Spleen (tissue), 13 donors: ENCODE measurements at places on chromosomes 5 and 9.

DNA sequence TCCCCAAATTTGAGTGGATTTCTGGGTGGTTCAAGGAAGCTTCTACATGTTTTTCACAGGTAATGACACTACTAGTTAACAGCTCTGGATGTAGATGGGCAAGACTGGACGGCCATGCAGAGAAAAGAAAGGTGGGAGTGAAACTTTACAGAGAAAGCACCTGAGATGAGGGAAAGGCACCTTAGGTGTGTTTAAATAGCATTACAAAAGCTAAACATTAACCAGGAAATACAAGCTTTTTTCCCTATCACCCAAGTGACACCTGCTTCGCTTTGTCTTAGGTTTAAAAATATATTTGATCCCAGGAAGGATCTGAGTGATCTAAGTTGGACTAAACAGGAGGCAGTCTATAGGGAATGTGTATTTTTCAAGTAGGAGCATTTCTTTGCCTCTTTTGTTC lies 8.3 kb downstream of the C9orf152 start:
- H3K36me3 ChIP-seq, result no peaks in the 10 kb centered on the region
- no peak for DNase-seq
- H3K4me1 ChIP-seq, result no peaks in the 10 kb centered on the region
- H3K27ac ChIP-seq, result no peak overlapping the region

GRCh38 chr9:93091056-93091452 lies 5.0 kb upstream of the CARD19 start:
- no peak overlapping the region for H3K4me3 ChIP-seq
- H3K27ac ChIP-seq, result no peak overlapping the region
- no peaks in the 10 kb centered on the region for H3K27me3 ChIP-seq
- DNase-seq, result peak; percentile 23
- peaks cover 17% of the 10 kb centered on the region for H3K36me3 ChIP-seq

DNA sequence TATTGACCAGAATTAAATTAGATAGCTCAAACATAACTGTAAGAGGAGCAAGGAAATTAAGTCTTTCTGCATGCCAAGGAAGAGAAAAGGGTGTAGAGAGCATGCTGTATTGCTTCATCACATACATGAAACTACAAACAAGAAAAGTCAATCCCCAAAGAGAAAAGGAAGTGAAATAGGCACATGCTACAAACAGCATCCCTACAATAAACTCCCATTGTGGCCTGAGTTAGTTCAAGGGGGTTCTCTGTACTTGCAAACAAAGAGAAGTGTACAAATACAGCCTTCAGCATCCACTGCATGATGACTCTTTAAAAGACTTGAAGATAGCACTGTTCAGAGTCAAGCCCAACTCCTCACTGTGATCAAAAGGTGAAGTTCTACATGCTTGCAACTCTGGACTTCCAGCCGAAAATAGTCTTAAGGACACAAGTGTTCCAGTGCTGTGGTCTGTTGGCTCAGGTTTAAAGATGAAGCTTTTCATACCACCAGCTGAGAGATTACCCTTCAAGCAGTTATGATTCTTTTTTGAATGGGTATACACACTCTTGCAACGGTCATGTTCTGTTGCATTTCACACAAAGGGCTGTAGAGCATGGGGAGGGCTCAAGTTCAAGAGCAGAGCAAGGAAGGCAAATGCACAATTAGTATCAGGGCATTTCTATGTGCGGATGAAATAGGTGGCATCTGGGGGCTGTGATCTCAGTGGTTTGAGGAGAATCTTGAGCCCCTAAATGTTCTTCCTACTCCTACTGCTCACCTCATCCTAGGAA lies 534.5 kb downstream of the EBF1 start:
- no peaks in the 10 kb centered on the region for H3K4me1 ChIP-seq
- no peaks in the 10 kb centered on the region for H3K27me3 ChIP-seq
- H3K4me3 ChIP-seq, result no peak overlapping the region
- DNase-seq, result no peak
- H3K27ac ChIP-seq, result no peak overlapping the region

GRCh38 chr9:82354279-82354659 lies 365.7 kb downstream of the SPATA31D1 start:
- no peak for DNase-seq
- no peak overlapping the region for H3K4me3 ChIP-seq
- H3K4me1 ChIP-seq, result no peaks in the 10 kb centered on the region
- no peak overlapping the region for H3K27ac ChIP-seq
- no peaks in the 10 kb centered on the region for H3K36me3 ChIP-seq

- H3K4me1 ChIP-seq, result no peaks in the 10 kb centered on the region
- no peak for DNase-seq
- no peaks in the 10 kb centered on the region for H3K27me3 ChIP-seq
- H3K4me3 ChIP-seq, result no peak overlapping the region
- H3K36me3 ChIP-seq, result no peaks in the 10 kb centered on the region
- no peak overlapping the region for H3K27ac ChIP-seq
Measured at GRCh38 chr9:83027153-83027891, 35.6 kb downstream of the RASEF start.

DNA sequence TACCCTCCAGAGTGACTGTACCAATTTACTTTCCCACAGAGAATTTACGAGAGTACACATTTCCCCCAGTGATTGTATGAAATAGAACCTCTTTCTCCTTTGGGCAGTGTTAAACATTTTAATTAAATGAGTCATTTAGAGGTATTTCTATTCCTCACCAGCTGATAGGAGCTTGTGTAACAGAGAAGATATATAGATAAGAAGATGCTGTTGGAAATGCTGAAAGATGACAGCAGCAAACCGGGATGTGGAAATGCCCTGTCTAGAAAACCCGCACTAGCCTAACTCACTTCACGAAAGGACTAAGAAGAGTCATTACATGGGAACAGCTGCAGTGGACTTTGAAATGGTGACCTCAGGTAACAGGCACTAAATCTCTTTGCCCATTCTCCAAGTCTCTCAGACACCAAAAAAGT lies 68.3 kb downstream of the LPAR1 start:
- H3K27ac ChIP-seq, result no peak overlapping the region
- peaks cover 15% of the 10 kb centered on the region for H3K36me3 ChIP-seq
- no peak for DNase-seq
- H3K4me1 ChIP-seq, result no peaks in the 10 kb centered on the region
- H3K4me3 ChIP-seq, result no peak overlapping the region

GRCh38 chr9:70411121-70411929 lies 3.1 kb downstream of the KLF9 start:
- H3K4me1 ChIP-seq, result peaks cover 64% of the 10 kb centered on the region
- no peaks in the 10 kb centered on the region for H3K36me3 ChIP-seq
- H3K4me3 ChIP-seq, result peak overlapping the region; percentile 66
- peak; percentile 79 for DNase-seq
- no peaks in the 10 kb centered on the region for H3K27me3 ChIP-seq

GRCh38 chr5:78734950-78735349 lies 86.4 kb upstream of the LHFPL2 start:
- no peaks in the 10 kb centered on the region for H3K27me3 ChIP-seq
- no peaks in the 10 kb centered on the region for H3K4me1 ChIP-seq
- H3K36me3 ChIP-seq, result no peaks in the 10 kb centered on the region
- H3K27ac ChIP-seq, result no peak overlapping the region
